ENCODE measurements at places on chromosomes 16 and 17.

- no peak for DNase-seq
Measured at GRCh38 chr16:72424757-72425156, 252.8 kb upstream of the PMFBP1 start.

DNA sequence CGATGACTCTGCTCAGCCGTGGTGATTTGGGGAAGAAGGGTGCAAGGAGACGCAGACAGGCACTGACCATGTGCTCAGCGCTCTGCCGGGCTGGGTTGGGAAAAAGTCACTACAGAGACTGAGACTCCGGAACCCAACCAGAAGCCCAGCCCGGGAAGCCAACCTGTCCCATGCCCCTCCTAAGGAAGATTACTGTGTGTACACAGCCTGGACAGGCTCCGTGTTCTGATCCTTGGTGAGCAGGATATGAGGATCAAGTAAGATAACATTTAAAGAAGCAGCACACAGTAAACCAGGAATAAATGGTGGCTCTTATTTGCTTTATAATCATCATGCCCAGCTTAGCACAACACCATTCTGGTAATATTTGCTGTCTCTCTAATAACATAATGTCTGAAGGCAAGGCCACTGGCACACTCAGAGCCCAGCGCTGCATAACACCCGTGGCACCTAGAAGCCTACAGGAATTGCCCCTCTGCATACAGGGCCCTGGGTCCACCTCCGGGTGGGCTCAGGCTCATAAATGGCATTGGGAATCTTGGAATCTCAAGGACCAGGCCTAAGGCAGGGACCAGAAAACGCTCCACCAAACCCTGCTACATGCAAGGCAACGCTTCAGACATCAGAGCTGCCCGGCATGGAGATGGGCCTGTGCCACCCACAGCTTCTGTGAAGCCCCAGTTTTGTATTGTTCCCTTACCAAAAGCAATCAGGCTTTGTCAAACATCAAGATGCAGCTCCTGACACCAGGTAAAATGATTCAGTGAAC is 113.5 kb downstream of the DYNLRB2 start:
- DNase-seq = no peak

- DNase-seq = no peak
Measured at GRCh38 chr17:73226556-73227172, 33.8 kb downstream of the COG1 start.

DNA sequence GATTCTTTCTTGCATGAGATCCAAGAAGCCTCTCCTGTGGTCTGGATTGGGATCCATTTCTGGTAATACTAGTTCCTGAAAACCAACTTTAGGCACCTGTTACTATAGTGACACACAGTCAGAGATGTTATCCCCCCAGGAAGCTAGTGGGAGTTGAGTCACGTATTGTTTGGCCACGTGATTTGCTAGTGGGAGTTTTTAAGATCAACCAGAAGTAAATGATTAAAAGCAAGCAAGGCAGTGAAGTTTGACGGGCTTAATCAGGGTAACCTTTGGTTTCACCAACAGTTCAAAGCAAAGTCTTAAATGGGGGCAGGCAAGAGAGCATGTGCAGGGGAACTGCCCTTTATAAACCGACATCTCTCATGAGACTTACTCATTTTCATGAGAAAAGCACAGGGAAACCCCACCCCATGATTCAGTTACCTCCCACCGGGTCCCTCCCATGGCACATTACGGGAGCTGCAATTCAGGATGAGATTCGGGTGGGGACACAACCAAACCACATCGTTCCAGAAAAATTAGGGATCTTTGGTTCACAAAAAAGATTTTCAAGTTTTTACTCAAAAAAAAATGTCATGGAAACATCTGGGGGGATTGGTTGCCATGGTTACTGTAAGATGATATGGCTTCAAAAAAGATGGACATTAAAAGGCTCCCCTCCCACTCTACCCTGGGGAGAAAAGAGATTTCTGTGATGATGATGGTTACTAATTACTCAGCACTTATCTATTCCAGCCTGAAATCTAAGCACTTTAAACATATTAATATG is 483.1 kb upstream of the ERCC4 start:
- no peak for DNase-seq

GRCh38 chr16:9570521-9570920 is 479.1 kb downstream of the HAPSTR1 start:
- no peak for DNase-seq

GRCh38 chr16:86584071-86584685 is 5.8 kb downstream of the FOXL1 start:
- DNase-seq = no peak

DNA sequence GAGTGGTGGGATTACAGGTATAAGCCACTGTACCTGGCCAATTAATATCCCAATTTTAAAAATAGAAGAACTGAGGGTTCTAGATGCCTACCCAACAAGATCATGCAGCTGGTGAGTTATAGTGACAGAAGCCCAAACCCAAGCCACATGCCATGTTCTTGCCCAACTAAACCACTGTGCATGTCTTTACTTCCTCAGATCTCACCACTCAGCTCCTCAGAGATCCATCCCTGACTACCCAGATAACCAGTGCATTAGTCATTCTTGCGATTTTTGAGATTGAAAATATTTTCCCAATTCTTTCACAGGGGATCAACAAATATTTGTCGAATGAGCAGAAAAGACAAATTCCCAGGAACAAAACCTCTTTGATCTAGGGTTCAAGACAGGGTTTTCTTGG is 303.1 kb downstream of the CBLN1 start:
- DNase-seq = no peak

GRCh38 chr16:78259873-78260272 is 160.4 kb downstream of the WWOX start:
- DNase-seq = no peak

DNA sequence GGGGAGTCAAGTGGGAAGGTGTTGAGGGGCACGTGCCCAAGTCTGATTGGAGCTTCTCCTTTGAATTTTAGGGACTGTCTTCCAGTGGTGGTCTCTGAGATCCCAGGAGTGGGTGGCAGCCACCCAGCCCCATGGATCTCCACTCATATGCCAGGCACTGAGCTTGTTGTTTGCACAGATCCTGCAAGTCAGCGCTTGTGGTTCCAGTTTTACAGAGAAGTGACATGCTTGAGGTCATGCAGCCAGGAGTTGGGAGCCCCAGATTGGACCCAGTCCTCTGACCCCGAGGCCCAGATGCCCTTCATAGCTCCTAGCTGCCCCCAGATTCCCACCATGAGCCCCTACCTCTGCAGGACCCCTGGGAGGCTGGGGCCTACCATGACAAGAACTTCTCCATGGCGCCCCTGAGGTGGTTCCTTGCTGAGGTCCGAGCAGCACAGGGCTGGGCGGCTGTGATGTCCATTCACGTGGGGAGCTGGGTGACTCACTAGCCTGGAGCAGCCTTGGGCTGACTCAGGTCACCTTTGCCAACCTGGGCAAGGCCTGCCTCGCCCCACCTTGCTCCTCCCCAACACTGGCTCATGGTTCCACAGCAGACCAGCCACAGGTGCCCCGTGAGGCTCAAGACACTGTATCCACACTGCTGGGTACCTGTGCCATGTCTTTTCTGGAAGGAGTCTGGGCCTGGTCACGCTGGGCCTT is 47.4 kb downstream of the RAI1 start:
- no peak for DNase-seq

GRCh38 chr17:17151541-17151940 is 54.6 kb downstream of the PLD6 start:
- DNase-seq = no peak

GRCh38 chr17:56009795-56010651 is 143.3 kb upstream of the ANKFN1 start:
- DNase-seq = no peak

DNA sequence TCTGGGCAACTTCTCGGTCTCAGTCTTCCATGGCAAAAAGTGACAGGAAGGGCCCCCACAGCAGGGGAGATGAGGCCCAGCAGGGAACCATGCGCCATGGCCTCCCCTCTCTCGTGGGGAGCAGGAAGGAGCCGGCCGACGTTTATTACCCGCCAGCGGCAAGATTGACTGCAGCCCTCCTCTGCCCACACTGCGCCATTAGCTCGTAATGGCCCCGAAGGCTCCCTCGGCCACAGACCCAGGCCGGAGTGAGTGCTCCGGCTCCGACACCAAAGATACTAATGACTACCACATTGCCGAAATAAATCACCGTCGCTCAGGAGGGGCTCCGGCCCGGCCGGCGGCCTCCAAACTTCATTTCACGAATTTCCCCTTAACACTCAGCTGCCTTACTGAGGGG is 226.9 kb downstream of the C16orf78 start:
- no peak for DNase-seq

DNA sequence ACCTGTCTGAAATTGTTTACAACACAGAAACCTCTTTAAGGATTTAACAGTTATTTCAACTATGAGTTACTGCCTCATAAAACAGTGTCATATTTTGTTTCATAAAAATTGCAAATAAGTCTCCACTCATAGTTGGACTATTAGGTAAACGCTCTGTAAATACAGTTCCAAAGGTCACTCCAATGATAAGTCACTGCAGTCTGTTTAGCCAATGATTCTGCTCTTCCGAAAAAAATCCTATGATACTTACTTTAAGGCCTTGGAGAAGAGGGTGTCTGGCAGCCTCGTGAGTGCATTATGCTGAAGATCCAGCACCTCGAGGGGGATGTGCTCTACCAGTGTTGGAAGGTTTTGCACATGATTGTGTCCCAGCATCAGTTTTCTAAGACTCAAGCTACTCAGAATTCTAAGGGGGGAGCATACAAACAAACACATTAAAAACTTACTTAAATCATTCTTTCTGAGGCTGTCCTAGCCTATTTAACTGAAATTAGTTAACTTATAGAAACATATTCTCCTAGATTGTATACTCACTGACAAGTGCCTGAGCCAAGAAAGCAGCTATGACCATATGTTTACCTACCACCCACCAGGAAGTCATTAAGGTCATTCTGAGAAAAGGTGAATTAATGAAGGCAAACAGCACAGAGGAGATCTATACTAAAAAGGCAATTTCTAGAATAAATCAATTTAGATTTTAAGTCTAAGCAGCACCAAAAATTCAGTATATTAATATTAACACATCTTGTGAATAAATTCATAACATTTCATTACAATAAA is 41.1 kb downstream of the MARVELD3 start:
- no peak for DNase-seq

GRCh38 chr17:72562615-72563188 is 441.9 kb downstream of the SOX9 start:
- no peak for DNase-seq

DNA sequence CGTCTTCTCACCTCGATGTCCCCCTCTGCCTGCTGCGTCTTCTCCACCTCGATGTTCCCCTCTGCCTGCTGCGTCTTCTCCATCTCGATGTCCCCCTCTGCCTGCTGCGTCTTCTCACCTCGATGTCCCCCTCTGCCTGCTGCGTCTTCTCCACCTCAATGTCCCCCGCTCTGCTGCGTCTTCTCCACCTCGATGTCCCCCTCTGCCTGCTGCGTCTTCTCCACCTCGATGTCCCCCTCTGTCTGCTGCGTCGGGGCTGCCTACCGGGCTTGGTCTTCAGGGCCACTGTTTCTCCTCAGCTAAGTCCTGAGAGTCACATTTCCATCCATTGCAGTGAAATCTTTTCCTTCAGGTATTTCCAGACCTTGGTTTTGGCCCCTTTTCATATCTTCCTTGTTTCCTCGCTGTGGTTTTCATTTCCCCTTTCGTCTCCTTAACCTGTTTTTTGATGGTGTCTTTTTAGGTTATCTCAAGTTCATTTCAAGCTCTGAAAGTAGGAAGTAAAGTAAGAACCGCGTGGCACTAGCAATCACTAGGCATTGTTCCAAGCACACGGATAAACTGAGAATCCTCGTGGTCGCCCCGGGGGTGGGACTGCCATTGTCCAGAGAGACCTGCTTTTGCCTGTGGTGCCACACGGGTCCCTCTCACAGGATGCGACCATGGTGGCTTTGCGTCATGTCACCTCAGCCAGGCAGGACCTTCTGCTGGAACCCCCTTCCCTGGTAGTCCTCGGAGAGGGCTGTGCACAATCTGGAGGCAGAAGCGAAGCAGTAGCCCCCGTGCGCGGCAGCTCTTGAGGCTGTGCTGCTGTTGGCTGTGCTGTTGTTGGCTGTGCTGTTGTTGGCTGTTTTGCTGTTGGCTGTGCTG is 9.5 kb upstream of the ZNF750 start:
- no peak for DNase-seq

GRCh38 chr17:28725166-28725659 is 820 bp downstream of the TLCD1 start:
- DNase-seq = peak; percentile 31

DNA sequence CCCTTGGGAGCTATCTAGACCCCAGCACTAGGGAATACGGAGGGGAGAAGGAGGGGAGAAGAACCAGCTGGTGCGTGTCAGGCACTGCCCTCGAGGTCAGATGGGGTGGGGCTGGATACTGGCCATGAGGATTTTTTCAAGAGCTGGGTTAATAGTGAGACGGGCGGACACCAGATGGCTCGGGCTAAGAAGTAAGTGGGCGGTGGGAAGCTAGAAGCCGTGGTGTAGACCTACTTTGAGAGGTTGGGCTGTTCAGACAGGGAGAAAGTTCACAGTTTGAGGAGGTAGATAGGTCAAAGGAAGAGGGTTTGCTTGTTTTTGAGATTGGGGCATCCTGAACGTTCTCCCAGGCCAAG is 303.8 kb downstream of the SEC14L1 start:
- no peak for DNase-seq

- peak; percentile 4 for DNase-seq
Measured at GRCh38 chr17:75153780-75154194, 525 bp downstream of the JPT1 start.

DNA sequence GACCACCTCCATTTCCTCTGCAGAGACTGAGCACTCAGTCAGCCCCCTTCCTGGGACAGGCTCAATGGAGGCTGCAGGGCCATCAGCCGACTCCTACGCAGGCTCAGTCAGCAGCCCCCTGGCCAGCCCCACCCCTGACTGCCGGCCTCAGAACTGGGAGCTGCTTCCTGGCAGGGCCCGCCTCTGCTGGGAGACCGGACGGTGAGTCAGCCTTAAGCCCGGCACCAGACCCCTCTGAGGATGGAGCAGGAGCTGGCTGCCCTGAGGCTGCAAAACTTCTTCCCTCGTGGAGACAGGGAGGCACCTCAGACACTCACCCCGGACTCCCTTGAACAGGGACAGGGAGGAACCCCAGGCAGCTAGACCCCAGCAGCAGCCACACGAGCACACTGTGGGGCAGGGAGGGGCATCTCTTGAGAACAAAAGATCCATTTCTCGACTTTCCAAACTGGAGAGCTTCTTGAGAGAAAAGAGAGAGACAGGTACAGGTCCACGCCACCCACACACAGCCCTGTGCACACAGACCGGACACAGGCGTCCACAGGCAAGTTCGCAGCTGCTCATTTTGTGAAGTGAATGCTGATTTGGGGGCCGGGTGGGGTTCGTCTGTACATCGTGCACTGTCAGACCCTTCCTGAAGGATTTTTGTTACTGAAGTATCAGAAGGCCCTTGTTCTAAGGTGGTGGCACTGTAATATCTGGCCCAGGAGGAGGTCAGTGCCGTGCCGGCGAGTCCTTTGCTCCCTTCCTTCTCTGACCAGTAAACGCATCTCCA is 1.3 kb upstream of the TUBB3 start:
- no peak for DNase-seq

- DNase-seq = no peak
Measured at GRCh38 chr16:14364386-14365199, 265.5 kb downstream of the PARN start.

- no peak for DNase-seq
Measured at GRCh38 chr17:78719630-78720298, 62.3 kb downstream of the CYTH1 start.

- DNase-seq = peak; percentile 62
Measured at GRCh38 chr17:50056217-50056960, 479 bp downstream of the ITGA3 start.
